A549 (cell line): ENCODE measurements at places on chromosomes 3 and 15.

- no peak for DNase-seq
These were observed 45.4 kb downstream of the MAGEF1 start for GRCh38 chr3:184666442-184666841.

DNA sequence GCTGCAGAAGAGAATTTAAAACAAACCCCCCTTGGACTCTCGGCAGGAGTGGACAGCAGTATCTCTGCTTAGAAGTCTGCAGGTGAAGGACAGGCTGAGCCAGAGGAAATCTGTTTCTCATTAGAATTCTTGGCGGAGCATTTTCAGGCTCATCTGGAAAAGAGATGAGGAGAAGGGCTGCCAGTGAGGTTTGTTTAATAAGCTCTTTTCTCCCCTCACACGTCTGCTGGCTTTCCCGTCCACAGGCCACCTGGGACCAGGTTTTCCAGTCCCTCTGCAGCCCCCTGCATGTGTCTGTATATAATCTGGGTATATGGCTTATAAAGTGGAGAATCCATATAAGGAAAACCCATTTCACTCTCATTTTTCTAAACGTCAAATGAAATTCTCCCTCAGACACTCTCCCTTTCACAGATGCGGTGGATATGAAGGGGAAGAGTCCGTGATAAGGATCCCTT, 155.4 kb upstream of the TPM1 start:
- no peak for DNase-seq

- no peak for DNase-seq
These were observed 55.4 kb upstream of the KCNMB2 start for GRCh38 chr3:178480795-178481194.

DNA sequence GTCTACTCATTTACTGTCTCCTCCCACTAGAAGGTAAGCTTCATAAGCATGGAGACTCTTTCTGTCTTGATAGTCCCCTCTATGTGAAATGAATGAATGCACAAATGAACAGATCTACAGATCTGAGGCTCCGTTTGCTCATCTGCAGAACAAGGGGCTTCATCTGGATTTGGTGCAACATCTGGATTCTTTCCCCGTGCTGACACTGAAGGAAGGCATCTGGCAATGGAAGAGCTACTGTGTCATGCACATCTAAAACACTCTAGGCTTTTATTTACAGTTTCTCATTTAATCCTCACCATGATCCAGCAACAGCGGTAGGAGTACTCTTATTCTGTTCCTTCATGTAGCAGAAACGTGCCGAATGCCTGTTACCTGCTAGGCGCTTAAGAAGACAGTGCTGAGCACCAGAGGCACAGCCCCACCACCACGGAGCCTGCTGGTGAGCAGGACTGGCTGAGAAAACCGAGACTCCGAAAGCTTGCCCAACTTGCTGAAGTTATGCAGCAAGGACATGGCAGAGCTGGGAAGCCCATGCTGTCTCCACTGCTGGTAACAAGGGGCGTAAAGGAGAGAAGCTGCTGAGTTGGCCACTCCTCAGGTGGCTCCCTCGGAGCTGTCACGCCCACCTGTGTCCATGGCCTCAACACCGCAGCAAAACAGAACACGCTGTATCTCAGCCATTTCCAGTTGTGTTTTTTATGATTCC, 31.1 kb downstream of the LSM3 start:
- DNase-seq, result no peak

DNA sequence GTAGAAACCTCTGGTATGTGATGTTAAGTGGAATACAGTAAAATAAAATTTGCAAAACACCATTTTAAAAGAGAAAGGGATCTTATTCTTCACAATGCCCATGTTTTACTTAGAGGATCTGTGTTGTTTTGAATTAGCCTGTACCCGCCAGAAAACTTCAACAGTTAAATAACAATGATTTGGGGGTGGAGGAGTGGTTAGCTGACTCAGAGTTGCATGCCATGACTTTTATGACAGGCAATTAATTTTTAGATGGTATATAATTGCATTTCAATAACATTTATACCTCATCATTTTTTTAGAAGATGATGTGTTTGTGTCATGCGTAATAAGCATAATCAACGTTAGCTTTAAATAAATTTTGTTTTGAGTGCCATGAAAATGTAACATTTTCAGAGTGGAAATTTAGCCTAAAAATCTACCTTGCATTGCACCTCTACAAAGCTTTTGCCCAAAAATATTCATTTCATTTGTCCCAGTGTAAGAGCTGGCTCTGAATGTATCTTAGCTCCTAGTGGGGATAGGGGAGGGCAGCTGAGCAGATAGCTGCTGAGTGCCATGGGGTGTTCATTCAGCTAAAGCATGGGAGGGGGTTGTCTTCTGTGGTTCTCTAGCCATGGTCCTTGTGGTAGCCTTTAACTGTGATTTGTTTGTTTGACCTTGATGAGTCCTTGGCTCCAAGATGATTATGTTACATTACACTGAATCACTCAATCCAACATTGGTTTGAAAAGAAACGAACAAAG, 379.8 kb downstream of the LPP start:
- no peak for DNase-seq
